ENCODE measurements at places on chromosomes 5 and 9.

DNA sequence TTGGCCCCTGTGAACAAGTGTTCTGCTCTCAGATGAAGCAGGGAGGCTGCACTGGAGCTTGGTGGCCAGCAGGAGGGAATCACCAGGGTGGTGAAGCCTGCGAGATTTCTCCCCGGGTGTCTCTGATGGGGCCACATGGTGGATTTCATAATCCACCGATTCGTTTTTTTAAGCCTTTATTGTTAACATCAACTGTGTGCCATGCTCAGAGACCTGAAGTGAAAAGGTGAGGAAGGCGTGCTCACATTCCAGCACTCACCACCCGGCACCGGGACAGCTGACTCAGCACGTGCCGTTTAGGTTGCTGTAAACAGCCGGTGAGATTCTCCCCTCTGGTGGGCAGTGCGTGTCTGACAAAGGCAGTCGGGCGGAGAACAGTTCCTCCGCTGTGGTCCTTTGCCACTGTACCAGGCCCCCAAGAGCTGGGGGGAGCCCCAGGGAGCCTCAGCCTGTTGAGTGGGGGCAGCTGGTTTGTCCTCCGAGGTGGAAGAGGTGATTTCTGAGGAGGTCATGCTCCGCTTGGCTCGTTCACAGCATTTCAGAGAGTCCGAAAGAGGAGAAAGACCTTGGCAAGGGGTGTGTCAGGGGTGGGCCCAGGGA lies 12.7 kb upstream of the AHRR start:
- no peak for DNase-seq

- no peak for DNase-seq
Measured at GRCh38 chr5:83145241-83145640, 67.9 kb downstream of the XRCC4 start.

DNA sequence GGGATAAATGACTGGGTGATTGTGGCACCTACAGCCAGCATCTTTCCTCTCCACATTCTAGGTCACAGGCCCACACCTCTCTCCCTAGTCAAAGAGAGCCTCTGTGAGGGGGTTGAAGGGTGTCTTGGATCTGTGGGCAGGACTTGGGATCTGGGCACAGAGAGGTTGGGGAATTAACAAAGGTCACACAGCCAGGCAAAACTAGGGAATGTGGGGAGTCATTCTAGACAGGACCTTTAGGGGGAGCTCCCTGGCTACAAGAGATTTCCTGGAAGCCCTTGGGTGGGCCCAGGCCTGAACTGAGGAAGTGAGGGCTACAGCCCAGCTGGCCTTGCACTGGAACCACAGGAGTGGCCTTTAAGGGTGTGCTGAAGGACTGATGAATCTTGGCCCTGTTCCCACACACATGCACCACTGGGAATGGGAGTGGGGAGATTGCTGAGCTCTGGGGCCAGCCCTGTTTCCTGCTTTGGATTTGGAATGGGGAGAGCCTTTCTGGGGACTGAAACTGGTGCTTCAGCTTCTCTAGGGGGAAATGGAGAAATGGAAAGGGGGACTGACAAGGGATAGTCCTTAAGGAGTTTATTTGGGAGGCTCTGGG lies 12.4 kb upstream of the CXXC5 start:
- DNase-seq, result no peak

DNA sequence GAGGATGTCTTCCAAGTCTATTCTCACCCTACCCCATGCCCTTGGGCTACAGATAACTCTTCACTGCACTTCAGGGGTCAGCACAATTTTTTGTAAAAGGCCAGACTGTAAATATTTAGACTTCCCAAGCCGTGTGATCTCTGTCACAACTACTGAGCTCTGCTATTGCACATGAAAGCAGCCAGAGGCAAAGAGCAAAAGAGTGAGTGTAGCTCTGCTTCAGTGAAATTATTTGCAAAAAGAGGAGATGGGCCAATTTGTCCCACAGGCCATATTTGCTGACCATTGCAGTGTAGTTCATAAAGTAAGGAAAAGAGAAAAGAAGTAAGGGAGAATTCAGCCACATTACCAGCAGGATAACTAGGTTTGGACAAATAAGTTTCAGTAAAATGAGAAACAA lies 7.0 kb upstream of the MOCS2 start:
- no peak for DNase-seq

- DNase-seq, result no peak
Measured at GRCh38 chr5:63648376-63648775, 313.9 kb downstream of the HTR1A start.

GRCh38 chr5:16666883-16667398 lies 50.1 kb upstream of the RETREG1 start:
- DNase-seq, result no peak

DNA sequence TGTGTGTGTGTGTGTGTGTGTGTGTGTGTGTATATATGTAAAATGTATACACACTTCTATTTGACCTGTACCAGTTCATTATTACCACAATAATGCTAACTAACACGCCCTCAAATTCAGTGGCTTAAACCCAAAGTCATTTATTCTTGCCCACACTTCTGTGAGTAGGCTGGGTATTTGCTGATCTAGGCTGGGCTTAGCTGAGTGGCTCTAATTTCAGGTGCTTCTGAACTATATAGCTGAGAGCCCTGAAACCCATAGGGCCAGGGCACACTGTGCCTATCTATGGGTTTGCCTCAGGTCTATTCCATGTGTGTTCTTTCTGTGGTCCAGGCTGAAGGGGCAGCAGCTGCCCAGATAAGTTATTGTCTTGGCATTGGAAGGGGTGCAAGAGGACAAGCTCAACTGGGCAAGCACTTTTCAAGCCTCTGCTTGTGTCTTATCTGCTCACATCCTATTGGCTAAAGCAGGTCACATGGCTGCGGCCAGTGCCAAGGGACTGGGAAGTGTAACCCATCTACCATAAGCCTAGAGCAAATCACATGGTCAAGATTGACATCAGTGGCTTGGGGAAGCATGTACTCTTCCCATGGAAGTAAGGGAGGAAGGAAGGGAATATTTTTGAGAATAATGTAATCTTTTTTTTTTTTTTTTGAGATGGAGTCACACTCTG lies 139.9 kb downstream of the PALM2AKAP2 start:
- no peak for DNase-seq

DNA sequence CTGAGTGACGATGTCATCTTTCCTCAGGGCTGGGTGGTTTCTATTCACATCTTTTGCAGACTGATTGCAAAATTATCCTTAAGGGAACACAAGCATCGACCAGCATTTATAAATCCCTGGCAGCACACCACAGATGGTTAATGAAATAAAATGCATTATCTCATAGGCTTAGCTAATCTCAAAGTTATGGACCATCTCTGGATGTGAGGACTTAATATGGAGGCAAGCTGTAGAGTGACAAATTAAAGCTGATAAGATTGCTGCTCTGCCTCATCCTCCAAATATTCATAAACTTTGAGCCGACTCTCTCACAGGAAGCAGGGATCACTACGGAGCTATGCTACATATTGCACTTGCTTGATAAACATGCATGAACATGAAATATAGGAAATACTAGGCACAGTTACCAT lies 663.2 kb upstream of the RGMB start:
- DNase-seq, result no peak

Data from activated naive CD4-positive, alpha-beta T cell (primary cell).